ENCODE measurements at places on chromosomes 4 and X.

DNA sequence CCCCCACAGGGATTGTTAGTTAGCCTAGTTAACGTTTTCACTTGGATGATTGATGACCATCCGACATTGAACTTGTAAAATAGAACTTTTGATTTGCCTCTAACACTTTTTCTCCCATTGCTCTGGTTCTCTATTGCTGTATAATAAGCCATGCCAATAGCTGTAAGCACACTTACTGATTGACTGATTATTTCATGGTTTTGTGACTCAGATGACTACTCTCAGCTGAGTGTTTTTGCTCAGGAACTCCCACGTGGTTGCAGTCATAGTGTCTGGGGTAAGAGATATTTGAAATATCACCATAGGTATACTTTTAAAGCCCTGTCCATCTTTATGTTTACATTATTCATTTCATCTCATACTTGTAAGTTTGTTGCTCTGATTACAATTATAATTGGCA, 1285.5 kb downstream of the STIM2 start:
- no peak for DNase-seq

DNA sequence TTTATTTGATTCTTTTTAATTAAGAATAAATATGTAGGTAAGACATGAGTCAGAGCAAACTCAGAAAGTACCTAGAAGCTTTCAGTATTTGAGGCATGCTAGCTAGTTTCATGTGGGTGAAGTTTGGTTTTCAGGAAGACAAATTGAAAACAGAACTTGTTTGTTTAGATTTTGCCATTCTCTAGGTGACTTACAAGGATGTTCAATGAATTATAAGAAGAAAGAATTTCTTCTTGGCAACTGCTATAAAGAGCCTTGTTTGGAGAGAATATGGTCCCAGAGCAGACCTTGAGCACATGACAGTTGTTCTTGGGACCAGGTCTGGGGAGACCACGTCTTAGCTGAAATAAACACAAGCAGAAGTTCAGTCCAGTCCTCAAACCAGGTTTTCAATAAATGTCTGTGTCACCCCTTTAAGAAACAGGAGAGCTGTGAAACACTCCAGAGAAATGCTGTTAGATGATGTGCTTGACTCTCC, 38.0 kb upstream of the IL21 start:
- no peak for DNase-seq

- DNase-seq, result peak; percentile 10
These were observed 3.4 kb downstream of the ATP1B4 start for GRCh38 chrX:120365320-120365719.

DNA sequence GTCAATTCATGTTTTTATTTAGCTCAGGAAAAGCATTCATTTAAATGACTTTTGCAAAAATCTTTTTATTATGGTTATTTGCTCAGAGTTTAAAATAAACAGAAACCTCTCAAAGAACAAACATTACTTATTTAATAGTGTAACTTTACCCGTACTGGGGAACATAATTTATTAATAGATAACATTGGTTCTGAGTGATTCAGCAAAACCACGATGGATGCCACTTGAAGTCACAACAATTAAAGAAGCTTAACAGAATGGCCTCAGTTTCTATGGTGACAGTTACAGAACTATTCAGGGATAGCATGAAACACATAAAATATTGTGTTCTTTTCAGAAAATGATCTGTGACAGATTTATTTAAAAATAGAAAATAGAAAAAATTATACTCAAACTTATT, 368.7 kb downstream of the CCSER1 start:
- no peak for DNase-seq

DNA sequence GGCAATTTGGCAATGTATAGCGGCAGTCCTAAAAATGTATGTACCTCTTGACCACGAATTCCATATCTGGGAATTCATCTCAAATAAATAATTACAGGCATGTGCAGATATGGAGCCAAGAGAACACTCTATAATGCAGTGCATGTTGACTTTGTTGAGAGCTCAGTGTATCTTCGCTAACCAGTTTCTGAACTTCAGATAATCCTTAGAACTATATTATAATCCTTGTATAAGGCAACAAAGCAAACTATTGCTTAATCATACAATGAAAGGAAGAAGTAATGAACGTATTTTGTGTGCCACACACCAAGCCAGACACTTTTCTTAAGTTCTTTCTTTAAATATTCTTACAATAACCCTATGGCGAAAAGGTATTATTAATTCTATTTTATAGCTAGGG, 168.5 kb downstream of the SMIM20 start:
- DNase-seq, result no peak

DNA sequence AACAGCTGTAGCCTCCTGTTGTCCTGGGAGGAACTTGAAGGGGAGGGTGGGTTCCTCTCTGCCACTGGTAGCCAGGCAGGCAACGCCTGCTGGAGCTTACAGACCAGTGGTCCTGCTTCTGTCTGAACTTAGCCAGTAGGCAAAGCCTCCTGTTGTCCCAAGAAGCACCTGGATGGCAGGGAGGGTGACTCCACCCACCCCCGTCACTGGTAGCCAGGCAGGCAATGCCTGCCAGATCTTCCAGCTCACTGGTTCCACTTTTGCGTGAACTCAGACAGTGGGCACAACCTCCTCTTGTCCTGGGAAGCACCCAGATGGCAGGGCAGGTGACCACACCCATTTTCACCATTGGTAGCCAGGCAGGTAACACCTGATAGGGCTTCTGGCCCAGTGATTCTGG, 203.5 kb upstream of the DIPK2B start:
- no peak for DNase-seq

GRCh38 chr4:75844151-75844662, 58.0 kb downstream of the PPEF2 start:
- DNase-seq, result no peak

GRCh38 chr4:6641164-6641970, 882 bp downstream of the MRFAP1 start:
- peak; percentile 25 for DNase-seq

DNA sequence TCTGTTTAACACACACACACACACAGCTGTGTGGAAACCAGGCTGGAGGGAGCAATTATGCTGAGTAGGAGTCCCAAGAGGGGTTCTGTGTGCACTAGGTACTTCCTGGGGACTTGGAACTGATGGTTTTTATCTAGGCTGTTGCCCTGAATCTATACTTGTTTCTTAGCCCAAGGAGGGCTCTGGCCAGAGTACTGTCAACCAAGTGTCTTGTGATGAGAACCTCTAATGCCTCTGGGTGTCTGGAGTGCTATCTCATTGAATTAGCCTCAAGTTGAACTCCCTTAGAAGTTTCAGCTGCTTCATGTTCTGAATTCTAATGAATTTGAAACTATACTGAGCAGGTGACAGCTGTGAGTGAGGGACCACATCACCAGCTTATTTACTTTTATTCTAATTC, 16.6 kb downstream of the ARHGAP24 start:
- no peak for DNase-seq

DNA sequence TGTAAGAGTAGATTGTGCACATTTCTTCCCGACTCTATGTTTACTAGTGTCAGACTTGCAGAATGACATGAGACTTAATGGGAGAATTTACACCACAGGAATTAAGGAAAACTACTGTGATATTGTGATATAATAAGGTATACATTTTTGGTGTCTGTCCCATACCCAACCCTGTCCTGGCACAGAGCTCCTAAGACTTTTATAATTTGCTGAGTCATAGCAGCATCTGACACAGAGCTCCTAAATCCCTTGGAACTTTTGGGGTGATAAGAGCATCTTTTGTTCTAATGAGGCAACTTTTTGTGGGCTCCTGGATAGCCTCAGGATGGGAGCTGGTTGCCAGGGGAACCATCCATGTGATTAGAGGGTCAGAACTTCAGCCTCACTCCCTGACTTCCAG, 1607.0 kb downstream of the RPA4 start:
- no peak for DNase-seq

DNA sequence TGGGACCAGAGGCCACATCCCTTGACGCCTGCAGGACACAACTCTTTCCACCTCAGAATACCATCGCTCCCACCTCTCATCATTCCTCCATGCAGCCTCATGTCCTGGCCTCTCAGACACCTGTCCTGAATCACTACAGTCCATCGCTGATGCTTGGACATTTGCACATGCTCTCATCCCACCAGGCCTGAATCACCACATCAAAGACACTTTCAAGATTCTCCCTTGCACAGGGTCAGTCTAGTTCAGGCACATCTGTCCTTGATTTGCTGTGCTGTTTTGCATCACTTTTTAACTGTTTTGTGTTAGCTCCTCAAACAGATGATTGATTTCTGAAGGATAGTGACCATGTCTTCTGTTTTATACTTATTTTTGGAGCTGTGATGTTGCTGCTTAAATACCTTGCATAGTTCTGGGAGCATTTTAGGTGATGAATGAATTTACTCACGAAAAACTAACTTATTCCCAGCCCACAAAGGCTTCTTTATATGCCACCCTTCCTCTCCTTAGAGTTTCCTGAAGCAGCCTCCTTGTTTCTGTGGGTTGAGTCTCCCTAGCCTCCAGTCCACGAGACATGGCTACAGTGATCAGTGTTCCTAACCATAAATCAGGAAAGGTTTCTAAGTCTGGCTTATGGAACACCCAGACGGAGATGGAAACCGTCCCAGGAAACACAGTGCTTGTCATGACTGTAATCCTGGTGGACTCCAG, 2.6 kb downstream of the FAM114A1 start:
- DNase-seq, result no peak

DNA sequence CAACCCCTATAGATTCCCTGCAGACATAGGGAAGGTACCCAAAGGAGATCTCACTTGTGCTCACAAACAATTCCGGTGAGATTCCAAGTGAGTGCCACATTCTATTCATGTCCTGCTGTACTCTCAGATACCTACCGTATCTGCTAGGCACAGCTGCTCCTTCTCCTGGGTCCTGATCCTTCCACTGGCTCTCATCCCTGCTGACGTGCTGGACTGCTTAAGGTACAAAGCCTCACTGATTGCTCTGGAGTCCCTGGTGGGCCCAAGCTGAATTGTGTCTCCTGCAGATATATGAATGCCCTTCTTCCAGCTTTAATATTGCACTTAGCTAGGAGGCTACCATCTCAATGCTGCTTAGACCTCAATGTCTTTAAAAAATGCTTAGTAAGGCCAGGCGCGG, 2.4 kb downstream of the TCEAL1 start:
- DNase-seq, result no peak

- no peak for DNase-seq
These were observed 274.9 kb downstream of the CPXCR1 start for GRCh38 chrX:89021964-89022363.

- DNase-seq, result no peak
These were observed 12.4 kb downstream of the RAI2 start for GRCh38 chrX:17848545-17849265.

DNA sequence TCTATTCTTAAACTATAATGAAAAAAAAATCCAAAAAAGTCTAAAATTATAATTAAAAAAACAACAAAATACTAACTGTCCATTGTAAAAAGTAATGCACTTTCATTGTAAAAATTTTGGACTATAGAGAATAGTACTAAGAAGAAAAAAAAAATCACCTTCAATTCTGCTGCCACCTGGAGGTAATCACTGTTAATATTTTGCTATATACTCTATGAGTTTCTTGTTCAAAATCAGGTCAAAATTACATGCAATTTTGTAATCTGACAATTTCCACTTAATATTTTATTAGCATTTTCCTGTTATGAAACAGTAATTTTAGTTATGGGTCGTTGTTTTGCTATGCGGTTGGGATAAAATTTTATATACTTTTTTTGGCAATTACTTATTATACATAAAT, 62.0 kb downstream of the HTT start:
- no peak for DNase-seq

DNA sequence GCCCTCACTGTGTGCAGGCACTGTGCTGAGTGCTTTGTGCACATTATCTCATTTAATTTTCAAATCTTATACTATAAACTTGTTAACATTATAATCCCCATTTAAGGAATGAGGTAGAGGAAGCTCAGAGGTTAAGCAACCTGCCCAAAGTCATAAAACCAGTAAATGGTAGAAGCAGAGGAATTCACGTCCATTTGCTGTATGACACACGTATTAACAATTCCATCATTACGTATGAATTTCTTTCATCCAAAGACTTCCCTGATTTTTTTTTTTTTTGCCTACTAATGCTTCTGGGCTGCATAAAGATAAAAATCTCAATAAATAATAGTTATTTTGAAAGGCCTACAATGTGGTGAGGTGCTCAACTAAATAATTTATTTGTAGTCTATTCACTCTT, 64.5 kb upstream of the H2AZ1 start:
- no peak for DNase-seq

GRCh38 chr4:74423104-74423503, 21.8 kb upstream of the AREG start:
- DNase-seq, result no peak

DNA sequence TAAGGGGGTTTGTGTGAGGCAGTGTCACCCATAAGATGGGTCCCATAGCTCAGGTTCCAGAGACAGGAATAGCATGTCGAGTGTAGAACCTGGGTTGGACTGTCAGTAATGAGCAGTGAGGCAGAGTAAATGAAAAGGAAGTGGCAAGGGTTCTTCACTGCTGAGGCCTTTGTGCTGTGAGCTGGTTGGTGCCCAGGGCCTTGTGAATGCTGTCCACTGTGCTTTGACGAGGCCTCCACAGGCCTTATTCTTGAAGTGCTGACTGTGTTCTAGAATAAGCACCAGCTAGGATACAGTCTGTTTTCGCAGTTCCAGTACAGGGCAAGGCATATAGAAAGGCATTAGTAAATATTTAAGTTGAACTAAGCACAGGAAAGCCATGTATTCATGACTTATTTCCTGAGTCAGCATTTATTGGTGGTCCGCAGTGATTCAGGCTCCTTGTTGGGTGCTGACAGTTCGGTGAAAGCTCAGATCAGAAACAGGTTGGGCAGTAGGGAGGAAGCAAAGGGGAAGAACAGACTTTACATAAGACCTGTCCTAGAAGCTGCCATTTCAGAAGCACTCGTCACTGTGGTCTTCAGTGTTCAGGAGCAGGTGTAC, 25.6 kb upstream of the TADA2B start:
- no peak for DNase-seq

GRCh38 chr4:19030048-19030447, 1008.5 kb upstream of the LCORL start:
- no peak for DNase-seq

DNA sequence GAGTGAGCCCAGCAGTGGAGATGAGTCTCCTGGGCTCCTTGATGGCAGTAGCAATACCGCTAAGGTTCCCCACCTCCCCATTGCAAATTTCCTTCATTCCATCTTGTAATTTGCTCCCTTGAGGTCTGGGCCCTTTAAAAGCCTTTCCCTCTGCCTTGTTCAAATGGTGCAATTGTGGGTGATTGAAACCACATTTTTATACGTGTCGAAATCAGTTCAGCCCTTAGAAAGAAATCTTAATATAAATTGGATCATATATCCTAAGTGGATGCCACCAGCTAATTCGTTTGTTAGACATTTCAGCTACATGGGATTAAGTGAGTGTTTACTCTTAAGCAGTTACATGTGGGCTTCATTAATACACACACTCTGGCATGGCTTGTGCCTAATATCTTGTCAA, 68.6 kb downstream of the NHS start:
- no peak for DNase-seq

- DNase-seq, result no peak
These were observed 1.2 kb downstream of the METAP1 start for GRCh38 chr4:98996765-98997068.
